ENCODE measurements at places on chromosomes 5 and 9.

DNA sequence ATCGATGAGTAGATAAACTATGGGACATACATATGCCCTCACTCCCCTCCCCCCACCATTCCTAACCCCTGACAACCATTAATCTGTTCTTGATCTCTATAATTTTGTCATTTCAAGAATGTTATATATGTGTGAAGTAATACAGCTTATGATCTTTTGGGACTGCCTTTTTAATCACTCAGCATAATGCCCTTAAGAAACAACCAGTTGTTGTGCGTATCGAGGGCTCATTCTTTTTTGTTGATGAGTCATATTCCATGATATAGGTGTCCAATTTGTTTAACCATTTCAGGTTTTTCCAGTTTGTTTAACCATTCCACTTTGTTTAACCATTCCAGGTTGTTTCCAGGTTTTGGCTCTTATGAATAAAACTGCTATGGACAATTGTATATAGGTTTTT is 75.6 kb downstream of the ARHGEF28 start:
- no peak for DNase-seq

GRCh38 chr5:170599756-170600155 is 95.9 kb downstream of the KCNIP1 start:
- DNase-seq = no peak

GRCh38 chr9:18492612-18493011 is 18.7 kb downstream of the ADAMTSL1 start:
- DNase-seq = no peak

DNA sequence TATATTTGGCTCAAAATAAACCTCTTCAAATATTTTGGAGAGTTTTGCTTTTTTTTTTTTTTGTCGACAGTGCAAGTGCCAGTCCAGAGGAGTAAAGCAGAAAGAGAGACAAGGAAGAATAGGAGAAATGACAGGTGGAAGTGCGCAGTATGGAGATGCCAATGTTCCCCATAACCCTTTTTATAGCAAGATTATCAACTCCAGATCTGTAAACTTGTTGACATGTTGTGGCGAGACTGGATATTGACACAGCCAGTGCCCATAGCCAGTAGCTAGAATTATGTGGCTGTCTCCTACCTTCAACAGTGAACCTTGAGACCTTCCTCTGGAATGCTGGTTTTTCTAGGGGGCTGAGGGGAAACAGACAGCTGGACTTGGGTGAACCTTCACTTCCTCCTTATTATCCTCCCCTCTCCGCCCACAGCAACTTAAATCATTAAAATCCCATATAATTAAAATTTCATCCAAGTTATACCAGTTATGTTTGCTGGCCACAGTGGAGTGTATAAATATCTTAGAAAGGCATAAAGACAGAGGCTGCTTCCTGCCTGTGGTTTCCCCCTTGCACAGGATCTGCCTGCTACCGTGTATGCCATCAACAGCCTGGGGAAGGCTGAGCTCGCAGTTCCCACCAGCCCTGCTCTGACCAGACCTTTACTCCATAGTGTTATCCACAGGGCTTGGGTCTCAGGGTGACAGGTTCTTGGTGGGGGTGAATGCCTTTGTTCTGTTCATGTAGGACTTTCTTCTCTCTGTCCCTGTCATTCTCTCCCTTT is 112.3 kb upstream of the ANKH start:
- no peak for DNase-seq

- no peak for DNase-seq
Measured at GRCh38 chr5:173454736-173455598, 126.8 kb upstream of the STC2 start.

- DNase-seq = no peak
Measured at GRCh38 chr9:119004618-119004990, 364.6 kb downstream of the BRINP1 start.

DNA sequence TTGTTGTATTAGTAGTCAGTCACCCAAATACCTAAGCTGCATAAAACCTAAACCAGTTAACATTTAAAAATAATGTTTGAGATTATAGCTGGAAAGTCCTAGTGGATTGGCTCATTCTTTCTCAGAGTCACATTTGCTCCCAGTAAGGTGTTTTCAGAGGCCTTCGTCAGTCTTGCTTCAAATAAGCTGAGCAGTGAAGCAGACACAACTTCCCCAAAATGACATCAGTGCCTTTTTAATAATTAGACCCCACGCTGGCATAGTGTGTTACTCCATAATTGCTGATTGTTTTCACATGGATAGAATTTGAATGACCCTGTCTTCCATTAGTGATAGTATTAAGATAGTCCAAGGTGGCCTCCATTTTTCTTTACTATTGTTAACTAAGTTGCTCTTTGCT is 245.8 kb downstream of the PJA2 start:
- no peak for DNase-seq

DNA sequence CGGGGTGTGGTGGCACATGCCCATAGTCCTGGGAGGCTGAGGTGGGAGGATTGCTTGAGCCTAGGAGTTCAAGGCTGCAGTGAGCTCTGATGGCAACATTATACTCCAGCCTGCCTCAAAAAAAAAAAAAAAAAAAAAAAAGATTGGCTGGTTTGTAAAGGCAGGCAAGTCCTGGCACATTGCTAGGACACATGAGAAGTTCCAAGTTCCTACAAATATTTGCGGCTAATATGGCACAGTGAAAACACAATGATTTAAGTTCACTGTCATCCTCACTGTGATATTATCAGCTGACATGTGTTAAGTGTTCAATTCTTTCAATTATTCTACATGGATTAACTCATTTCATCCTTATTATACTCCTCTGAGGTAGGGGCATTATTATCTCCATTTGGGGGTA is 20.1 kb downstream of the TMEM268 start:
- no peak for DNase-seq

DNA sequence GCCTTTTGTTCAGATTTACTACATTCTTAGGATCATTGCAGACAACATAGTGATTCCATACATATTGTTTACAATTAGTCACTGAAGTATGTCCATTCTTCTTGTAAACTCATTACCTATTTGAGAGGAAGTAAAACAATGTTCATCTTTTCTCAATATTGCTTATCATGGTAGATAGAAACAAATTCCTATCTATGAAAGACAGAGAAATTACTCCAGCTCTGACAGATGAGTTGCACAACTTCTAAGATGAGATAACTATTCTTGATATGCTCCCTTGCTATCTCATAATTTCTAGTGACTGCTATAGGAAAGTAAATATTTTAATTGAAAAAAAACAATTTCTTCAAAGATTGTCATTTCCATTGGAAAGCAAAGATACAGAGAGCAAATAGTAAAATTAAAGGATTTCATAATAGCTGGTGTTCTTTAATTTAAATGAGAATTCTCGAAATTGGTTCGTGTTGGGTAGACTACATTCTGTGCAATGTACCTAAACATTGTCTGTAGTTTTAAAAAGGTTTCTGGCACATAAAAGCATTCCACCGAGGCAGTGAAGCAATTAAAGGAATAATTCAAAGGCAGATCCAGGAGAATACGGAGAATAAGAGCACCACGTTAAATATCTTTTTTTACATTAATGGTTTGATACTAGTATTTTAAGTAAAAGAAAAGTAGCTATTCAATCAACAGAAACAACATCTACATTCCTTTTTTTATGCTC is 1029.1 kb upstream of the ACO1 start:
- DNase-seq = no peak

DNA sequence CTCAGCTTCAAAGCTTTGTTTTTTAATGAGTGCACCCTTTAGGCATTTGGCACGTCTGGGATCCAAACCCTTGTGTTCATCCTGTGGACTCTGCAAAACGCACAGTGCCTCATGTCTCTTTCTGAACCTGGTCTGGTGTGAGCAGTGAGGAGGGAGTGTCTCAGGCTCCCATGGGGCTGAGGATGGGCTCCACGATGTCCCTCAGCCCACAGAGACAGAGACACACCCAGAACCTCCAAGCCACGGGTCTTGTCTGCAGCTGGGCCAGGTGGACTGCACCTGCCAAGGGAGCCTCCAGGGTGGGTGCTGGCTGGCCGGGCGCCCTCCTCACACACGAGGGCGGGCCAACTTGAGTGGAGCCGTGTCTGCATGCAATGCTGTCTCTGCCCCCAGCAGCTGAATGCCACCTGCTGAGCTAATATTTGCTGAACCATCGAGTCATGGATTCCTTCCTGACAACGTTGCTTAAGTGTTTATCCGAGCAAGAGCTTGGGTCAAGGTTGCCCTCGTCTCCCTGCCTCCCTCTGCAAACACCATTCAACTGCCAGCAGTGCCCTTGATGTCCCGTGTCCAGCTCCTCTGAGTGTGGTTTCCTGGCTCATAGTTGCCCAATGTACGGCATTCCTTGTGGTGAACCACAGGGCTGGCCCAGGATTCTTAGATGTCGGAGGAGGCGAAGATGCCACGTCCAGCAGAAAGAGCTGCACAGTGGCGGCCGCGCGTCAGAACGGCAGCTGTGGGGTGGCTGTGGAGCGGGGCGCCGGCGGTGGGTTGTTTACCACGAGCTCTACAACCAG is 31.4 kb upstream of the LPCAT1 start:
- no peak for DNase-seq

DNA sequence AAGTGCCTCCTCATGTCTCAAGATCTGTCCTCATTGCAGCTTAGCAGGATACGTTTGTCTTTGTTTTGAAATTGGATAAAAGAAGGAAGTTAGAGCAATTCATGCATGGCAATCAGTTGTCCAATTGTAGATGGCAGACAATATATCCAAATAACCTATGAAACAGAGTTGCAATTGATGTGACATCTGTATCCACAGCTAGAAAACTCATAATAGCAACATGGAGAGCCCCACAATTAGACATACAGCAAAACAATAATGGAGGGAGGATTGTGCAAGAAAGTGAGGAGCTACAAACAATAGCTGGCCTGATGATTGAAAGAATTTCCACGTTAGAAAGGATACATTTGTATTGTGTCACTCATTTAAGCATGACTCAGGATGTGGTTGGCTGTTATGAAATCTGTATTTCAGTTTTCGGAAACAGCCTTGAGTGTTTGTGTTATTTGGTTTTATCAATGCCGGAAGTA is 132.0 kb downstream of the FAM174A start:
- no peak for DNase-seq

- DNase-seq = no peak
Measured at GRCh38 chr9:96138616-96139015, 163.4 kb downstream of the HSD17B3 start.

Measured in stimulated activated CD4-positive, alpha-beta T cell treated with anti-CD3 and anti-CD28 coated beads, Interleukin-1b, Interleukin-23, amount 100 ng/mL, for 1 hour (primary cell).